Right ventricle myocardium superior (tissue), 1 donor: ENCODE measurements at places on chromosomes 2 and 18. TPM values are rescaled to one million over a fixed set of nuclear protein-coding genes. Genes with fewer than 3 reads are reported as not detected.

CCDC102B gene
- total RNA-seq: 4.4 TPM

UGT1A3 gene
- not detected for total RNA-seq

ANKRD30B gene
- not detected for total RNA-seq

SPR gene
- 53.9 TPM for total RNA-seq

RAB3GAP1 gene
- 47.4 TPM for total RNA-seq

PRKAG3 gene
- not detected for total RNA-seq

SULT1C4 gene
- 2.7 TPM for total RNA-seq

CCDC148 gene
- total RNA-seq: 1.0 TPM

CDH7 gene
- total RNA-seq: not detected

ACOXL gene
- not detected for total RNA-seq

MRO gene
- total RNA-seq: 5.3 TPM

LHCGR gene
- total RNA-seq: not detected

VWA3B gene
- total RNA-seq: 0.32 TPM

SPEG gene
- 103 TPM for total RNA-seq

MEP1B gene
- total RNA-seq: not detected

DARS1 gene
- total RNA-seq: 62.8 TPM

SPATA3 gene
- total RNA-seq: not detected

HMSD gene
- total RNA-seq: 0.27 TPM

MFSD2B gene
- not detected for total RNA-seq

ATP5F1A gene
- 1,824 TPM for total RNA-seq

DNER gene
- 2.3 TPM for total RNA-seq

RSAD2 gene
- total RNA-seq: 3.4 TPM

COL3A1 gene
- 47.0 TPM for total RNA-seq

ZNF385B gene
- total RNA-seq: 0.46 TPM

TOGARAM2 gene
- 42.8 TPM for total RNA-seq

FAM110C gene
- 1.9 TPM for total RNA-seq

NEU2 gene
- not detected for total RNA-seq

DUSP19 gene
- 10.8 TPM for total RNA-seq

DOK1 gene
- total RNA-seq: 3.8 TPM

LDLRAD4 gene
- total RNA-seq: 29.3 TPM

ABHD1 gene
- 4.0 TPM for total RNA-seq

ATP6V1B1 gene
- total RNA-seq: 0.43 TPM

SERPINB12 gene
- not detected for total RNA-seq

HRH4 gene
- not detected for total RNA-seq

MC2R gene
- total RNA-seq: not detected

RIT2 gene
- not detected for total RNA-seq
